ENCODE measurements at places on chromosomes 2 and 18.

DNA sequence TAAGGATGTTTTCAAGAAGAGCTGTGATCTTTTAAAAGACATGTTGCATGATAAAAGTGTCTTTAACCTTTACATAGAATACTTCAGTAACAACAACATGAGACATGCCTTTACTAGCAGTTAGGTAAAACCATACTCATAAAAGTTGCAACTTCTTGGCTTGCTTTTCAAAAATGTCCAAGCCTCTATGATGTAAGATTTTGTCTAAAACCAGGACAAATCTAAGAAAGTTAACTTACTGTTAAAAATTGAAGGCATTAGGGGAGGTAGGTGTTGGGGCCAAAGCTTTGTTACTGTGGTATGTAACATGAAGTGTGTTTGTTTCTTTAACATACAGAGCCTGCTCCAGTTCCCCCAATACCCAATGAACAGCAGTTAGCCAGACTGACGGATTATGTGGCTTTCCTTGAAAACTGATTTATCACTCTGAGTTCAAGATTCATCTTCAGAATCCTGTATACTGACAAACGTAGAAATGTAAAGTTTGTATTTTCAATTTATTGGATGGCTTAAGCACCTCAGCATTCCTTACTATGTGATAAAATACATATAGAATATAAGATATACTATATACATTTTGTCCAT, 11.7 kb downstream of the COPS8 start:
- DNase-seq = no peak

DNA sequence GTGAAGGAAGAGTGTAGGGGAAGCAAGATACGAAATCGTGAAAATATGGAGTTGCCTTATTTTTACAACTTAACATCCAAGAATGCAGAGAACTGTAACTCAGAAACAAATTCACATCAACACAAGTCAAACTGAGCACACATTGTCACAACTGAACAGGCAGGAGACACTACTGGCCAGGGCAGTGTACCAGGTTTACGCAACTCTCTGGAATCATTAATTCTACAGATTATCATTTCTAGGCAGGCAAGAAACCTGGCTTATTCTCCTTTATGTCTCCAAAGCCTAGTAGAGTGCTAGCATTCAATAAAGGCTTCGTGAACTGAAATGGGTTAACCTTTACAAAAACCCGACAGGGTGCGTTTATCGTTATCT, 584 bp downstream of the COA5 start:
- no peak for DNase-seq

DNA sequence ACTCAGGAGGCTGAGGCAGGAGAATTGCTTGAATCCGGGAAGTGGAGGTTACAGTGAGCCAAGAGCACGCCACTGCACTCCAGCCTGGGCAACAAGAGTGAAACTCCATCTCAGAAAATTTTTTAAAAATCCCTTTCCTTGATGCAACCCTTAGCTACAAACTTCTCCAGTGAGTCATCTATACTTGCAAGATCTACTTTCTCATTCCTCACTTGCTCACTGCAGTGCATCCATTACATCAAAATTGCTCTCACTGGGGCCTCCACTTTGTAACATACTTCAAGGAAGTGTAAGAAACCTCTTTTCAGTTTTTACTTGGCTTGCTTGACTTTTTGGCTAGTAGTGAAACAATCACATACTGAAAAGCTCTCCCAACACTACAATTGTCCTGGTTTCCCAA, 65.3 kb downstream of the REEP1 start:
- no peak for DNase-seq

- no peak for DNase-seq
Observed at GRCh38 chr2:108981846-108982245, 7.2 kb downstream of the EDAR start.

DNA sequence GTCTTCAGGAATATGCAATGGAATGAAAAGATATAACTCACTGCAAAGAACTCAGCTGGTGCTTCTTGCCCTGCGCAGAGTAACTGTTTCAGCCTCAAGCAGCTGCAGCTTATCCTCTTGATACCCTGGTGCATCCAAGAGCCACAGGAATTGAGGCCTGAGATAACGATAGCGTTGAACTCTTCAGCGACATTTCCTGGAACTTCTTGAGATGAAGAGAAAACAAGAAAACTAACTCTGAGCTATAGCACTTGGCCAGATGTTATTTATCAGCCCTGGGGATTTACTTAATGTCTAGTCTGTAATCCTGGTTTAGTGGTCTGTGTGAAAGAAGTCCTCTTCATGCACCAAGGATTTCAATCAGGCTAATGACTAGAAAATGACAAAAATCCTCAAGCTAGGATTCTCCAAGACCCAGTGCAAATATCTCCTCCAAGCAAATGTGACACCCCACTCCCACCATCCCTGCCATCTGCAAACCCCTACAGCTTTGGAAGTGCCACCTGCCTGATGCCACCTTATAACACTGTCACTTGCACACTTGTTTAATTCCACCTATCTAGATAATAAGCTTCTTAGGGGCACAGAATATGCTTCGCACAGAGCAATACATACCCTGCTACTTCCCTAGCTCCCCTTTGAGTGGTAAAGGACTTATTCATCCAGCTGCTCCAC, 40.6 kb downstream of the EHD3 start:
- no peak for DNase-seq

- no peak for DNase-seq
Observed at GRCh38 chr2:70089220-70089982, 2.1 kb downstream of the PCBP1 start.

DNA sequence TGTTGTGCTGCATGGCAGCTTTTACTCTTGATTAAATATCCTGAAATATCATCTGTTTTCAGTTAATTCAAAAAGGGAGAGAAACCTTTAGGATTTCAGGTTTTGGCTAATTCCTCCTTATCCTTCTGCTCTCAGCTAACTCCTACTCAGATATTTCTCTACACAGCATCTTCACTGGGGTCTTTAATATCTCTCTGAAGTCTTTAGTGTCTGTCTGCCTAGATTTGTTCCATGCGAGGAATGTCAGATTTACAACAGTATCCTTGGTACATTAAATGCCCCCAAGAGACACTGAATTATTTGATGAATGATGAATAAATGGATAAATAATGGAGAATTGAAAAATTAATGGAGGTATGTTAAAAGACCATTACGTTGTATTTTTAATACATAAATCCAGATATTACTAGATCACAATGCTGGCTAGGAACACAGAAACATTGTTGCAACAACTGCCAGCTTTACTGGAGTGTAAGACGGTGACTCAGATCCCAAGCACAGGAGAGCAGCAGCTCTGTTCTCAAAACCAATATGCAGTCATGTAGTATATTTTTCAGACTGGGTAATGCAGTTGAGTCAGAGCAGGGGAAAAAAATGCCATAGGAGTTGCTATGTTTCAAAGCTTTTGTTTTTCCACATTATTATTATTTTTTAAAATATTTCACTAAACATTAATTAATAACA, 388.0 kb upstream of the SYT4 start:
- peak; percentile 65 for DNase-seq

DNA sequence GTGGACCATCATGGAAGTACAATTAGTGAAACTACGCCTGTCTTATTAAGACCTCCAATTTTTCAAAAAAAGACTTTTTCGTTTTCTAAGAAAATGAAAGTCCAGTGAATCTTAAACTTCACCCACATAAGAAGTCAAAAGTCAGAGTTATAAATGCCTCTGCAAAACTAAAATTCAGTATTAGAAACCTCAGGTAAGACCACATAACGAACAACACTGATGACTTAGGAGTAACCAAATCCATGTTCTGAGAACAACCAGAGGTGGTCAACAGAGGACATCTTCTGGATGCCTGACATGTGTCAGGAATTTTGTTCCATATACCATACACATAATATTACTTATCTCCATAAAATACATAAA, 62.4 kb downstream of the RPL31 start:
- DNase-seq = no peak

DNA sequence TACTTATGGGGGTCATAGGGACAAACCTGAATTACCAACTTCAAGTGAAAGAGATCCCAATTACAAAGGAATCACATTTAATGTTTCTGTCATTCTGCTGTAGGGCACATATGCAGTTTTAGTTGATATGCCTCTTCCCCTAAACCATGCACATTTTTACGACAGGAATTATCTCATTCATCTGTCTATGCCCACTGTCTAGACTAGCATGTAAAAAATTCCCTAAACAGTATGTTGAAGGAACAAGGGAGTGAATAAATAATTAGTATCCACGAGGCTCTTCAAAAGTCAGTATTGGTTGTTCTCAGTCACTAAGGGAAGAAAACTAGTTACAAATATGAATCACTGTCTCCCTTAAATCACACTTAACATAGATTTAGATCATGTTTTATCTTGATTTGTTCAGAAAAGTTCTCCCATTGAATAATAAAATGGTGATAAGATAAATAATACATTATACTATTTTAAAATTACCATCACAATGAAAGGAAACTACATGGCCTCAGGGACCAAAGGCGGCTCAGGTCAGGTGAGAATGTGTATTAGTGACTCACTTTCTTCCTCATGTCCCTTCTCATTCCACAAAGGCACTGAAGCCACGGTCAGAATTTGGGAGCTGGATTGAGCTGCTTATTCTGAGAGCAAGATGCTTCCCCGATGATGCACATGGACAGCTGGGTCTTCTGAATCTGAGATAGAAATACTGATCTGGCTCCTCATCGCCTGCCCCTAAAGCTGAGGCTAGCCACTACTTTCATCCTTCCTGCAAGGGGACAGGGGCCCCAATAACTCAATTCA, 29.1 kb downstream of the DYM start:
- DNase-seq = no peak

DNA sequence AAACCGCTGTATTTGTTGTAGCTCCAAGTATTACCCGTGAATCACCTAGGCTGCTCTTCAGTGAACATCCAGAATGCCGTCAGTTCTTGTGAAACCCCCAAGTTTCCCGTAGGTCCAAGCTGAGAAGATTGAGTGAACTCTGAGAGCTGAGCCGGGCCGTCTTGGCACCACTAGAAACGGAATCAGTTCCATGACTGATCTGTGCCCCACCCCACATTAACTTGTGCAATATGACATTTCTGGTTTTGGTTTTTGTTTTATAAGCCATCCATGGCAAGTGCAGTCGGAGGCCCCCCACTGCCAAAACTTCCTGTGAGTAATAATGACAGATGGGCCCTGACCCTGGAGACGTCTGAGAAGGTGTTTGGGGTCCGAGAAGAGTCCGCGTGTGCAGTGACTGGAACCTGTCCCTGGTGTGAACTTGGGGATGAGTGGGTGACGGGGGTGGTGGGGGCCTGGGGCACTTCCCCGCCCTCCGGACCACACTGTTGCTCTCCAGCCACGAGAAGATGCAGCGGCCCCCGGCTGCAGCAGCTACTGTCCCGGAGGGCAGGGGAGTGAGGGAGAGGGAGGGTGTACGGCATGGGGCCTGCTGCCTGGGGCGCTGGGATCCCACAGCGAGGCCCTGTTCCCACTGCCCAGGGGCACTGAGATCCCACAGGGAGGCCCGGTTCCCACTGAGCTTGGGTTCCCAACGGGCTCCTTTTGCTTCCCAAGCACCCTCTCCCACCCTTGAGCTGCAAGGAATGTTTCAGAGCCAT, 26.5 kb downstream of the NFATC1 start:
- DNase-seq = no peak

DNA sequence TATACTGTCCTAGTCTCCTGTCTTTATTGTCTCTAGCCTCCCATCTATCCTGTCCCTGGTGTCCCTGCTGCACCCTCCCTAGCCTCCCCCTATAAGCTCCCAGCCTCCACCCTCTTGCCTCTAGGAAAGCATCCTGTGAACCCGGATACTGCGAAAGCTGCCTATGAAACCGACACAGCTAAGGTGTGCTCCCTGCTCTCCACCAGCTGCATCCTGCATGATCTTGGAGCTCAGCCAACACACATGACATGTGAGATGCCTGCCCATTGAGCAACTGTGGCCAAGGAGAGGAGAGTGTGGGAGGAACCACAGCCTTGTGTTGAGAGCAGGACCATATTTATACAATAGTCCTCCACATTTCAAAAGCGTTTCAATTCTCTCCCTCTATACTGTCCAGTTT, 187.1 kb downstream of the ZBTB7C start:
- DNase-seq = peak; percentile 47

- no peak for DNase-seq
Observed at GRCh38 chr2:7719876-7720275, 802.7 kb downstream of the RNF144A start.
